ENCODE measurements at places on chromosomes 2 and 18. TPM values are rescaled to one million over a fixed set of nuclear protein-coding genes. Genes with fewer than 3 reads are reported as not detected.
A peak's percentile ranks its signal among the peaks of the same experiment; 100 is the strongest.

VSNL1 gene
- polyA plus RNA-seq = 4.9 TPM

SH3RF3 gene
- polyA plus RNA-seq = 5.5 TPM

DNA sequence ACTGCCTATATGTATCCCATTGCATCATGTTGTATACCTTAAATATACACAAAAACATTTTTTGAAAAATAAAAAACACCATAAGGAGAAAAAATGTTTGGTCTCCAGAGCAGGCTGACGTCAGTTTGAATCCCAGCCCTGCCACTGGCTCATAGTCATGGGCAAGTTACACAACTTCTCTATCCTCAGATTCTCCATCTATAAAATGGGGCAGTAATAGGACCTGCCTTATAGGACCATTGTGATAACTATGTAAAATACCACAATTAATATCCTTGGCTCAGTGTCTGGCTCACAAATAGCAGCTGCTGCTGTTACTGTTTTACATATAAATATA, 135.6 kb downstream of the SMAD7 start:
- no peak for DNase-seq

GRCh38 chr18:22952525-22952924, 19.4 kb downstream of the RBBP8 start:
- DNase-seq = no peak

GRCh38 chr2:102020596-102021170, 28.9 kb downstream of the IL1R2 start:
- peak; percentile 65 for DNase-seq

DNA sequence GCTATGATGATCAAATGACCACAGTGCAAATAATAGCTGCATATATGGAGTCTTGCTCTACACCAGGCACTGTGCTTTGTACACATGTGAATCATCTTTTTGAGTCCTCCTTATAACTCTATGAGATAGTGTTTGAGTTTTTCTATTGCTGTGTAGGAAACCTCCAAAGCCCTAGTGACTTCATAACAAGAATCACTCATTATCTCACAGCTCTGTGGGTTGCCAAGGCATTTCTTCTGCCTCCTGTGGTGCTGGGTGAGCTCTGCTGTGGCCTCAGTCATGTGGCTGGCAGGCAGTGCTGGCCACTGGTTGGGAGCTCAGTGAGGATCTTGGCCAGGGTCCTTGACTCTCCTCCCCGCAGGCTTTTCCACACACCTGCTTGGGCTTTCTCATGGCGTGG, 153.4 kb downstream of the CAPN13 start:
- DNase-seq = no peak

GRCh38 chr2:181680055-181680936, at the start of gene NEUROD1:
TSS of gene NEUROD1 (minus strand) at chr2:181680517. CDS start at chr2:181678860, 1,657 bp downstream.
- DNase-seq = no peak

Data from right renal pelvis (tissue), 4 donors.